NCI-H446 treated with DMSO at 0.1 percent for 48 hours (cell line): ENCODE measurements at places on chromosomes 7 and 10.

DNA sequence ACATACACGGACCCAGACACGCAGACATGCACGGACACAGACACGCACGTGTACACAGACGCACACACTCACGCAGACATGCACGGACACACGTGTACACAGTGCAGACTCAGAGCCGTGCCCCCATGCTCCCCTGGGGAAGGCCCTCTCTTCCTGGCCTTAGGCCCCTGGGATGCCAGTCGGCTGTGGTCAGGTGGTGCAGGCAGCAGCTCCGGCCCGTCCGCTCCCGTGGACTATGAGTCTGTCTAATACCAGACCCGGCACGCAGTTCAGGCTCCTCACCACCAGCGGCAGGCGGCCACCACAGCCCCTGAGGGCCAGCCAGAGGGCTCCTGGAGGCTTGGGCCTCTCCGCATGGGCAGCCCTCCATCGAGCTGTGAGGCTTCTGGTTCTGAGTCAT, 52.0 kb upstream of the NKX6-2 start:
- no peak for DNase-seq

DNA sequence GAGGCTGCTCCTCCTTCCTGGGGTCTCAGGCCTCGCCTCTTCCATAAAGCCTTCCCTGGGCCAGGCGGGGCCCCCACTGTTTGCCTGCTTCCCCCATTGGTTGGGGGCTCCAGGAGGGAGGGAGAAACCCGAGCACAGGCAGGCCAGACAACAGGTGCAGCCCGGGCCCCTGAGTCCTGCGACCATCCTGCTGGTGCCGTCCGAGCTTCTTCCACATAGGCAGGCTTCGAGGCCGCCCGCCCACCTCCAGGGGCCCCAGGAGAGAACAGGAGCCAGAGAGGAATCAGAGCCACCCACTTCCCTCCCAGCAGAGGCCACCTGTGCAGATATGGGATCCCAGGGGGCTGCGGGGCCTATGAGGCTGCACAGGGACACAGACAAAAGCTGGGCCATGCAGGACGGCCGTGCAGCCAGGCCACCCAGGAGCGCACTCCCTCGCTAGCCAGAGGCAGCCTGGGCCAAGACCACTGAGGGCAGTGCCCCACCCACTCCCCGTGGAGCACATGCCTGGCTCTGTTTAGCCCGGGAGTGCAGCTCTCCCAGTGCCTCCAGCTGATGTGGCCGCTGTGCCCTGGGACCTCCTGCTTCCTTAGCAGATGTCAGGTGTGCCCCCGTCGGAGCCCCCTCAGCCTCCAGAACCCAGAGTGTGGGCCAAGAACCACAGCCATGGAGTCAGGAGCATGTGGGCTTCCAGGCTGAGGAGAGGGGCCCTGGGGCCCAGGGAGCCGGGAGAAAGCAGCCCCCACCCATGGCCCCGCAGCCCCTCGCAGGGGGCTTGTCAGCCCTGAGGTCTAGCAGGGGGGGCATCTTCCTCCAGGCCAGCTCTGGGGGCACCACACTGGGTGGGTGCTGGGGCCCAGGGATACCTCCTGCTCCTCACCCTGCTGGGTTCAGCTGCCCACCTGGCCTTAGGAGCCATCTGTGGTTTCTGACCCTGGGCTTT, 59.9 kb upstream of the INPP5A start:
- DNase-seq = no peak

- no peak for DNase-seq
These were observed 46.4 kb downstream of the KIAA1217 start for GRCh38 chr10:24255115-24255880.

- DNase-seq = no peak
These were observed 195.2 kb downstream of the MDFIC start for GRCh38 chr7:115116773-115117715.

GRCh38 chr10:72292223-72292691, 18.5 kb downstream of the DDIT4 start:
- DNase-seq = no peak

DNA sequence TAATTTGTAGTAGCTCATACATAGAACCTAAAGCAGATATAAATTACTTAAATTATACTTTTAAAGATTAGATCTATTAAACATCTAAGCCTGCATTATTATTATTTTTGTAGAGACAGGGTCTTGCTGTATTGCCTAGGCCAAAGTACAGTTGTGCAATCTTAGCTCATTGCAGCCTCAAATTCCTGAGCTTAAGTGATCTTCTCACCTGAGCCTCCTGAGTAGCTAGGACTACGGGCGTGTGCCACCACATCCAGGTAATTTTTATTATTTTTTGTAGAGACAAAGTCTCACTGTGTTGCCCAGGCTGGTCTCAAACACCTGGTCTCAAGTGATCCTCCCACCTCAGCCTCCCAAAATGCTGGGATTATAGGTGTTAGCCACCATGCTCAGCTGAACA, 46.7 kb downstream of the RALA start:
- DNase-seq = no peak

GRCh38 chr10:80373502-80373901, 16.9 kb downstream of the DYDC2 start:
- DNase-seq = no peak

DNA sequence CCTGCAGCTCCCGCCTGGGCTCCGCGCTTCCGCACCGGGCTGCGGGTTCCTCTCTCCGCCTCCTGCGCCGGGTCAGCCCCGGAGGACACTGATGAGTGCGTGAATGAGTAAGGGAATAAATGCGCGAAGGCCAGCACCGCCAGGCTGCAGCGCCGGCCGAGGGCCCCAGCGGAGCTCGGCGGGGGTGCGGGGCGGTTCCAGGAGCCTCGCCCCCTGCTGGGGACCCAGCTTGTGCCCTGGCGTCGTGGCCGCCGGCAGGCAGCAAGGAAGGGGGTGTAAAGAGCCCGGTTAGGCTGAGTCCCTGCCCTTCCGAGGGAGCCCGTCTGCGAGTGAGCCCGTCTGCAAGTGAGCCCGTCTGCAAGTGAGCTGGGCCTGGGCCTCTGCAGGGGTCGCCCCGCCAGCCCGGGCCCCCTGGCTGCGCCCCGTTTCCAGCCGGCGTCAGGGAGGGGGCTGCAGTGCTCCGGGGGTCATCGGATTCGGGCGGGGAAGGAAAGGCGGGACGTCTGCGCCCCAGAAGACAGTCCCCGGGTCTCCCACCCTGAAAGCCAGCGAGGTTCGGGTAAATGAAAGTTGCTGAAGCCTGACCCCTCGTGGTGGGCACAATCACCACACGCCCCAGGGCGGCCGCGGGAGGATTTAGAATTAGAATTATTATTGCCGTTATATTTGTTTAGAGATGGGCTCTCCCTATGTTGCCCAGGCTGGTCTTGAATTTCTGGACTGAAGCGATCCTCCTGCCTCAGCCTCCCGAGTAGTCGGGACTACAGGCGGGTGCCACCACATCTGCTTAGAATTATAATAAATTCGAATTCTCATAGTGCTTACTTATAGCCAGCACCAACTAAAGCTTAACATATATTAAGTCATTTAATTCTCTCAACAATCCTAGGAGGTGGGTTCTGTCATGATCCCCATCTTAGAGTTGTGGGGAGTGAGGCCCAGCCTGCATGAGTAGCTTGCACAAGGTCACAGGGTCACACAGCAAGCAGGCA, 8.6 kb upstream of the CRYGN start:
- no peak for DNase-seq

- no peak for DNase-seq
These were observed 225.2 kb downstream of the MAD1L1 start for GRCh38 chr7:2007551-2007950.

DNA sequence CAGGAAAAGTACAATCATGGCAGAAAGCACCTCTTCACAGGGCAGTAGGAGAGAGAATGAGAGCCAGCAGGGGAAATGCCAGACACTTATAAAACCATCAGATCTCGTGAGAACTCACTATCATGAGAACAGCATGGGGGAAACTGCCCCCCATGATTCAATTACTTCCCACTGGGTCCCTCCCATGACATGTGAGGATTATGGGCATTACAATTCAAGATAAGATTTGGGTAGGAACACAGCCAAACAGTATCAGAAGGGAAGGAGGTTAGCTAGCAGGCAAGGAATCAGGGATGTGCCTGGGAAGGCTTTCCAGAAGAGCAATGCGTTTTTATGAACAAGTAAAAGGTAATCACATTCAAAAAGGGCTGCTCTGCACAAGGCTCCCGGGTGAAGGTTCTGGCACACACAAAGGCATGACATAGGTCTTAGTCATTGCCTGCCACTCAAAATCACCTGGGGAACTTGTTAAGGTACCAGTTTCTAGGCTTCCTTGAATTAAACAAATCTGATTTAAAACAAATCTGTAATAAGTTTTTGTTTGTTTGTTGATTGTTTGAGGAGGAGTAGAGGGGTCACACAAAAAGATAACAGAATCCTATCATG, 40.9 kb downstream of the BMPER start:
- DNase-seq = no peak

GRCh38 chr10:77560471-77560870, 77.1 kb downstream of the KCNMA1 start:
- no peak for DNase-seq

GRCh38 chr10:102268375-102268888, 23.1 kb downstream of the GBF1 start:
- peak; percentile 4 for DNase-seq

DNA sequence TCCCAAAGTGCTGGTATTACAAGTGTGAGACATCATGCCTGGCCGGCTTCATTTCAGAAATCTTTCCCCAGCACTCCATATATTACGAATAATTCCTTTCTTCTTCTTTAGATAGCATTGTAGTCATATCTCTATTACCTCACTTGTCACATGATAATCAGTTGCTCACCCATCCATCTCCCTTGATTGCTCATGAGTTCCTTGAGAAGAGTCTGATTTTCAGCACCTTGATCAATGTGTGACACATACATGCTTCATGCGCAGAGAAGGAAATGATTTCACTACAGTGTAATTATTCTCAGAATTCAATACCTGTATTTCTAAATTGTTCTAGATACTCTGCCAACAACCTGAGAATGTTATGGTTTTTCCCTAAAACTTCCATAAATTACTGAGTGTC, 26.7 kb upstream of the GGCT start:
- no peak for DNase-seq

DNA sequence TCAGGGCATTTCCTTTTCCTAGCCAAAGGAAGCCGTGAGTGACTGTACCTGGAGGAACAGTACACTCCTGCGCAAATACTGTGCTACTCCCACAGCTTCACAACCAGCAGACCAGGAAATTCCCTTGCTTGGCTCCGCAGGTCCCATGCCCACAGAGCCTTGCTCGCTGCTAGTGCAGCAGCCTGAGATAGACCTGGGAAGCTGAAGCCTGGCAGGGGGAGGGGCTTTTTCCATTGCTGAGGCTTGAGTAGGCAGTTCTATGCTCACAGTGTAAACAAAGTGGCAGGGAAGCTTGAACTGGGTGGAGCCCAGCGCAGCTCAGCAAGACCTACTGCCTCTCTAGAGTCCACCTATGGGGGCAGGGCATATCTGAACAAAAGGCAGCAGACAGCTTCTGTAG, 291.2 kb downstream of the HGF start:
- no peak for DNase-seq

DNA sequence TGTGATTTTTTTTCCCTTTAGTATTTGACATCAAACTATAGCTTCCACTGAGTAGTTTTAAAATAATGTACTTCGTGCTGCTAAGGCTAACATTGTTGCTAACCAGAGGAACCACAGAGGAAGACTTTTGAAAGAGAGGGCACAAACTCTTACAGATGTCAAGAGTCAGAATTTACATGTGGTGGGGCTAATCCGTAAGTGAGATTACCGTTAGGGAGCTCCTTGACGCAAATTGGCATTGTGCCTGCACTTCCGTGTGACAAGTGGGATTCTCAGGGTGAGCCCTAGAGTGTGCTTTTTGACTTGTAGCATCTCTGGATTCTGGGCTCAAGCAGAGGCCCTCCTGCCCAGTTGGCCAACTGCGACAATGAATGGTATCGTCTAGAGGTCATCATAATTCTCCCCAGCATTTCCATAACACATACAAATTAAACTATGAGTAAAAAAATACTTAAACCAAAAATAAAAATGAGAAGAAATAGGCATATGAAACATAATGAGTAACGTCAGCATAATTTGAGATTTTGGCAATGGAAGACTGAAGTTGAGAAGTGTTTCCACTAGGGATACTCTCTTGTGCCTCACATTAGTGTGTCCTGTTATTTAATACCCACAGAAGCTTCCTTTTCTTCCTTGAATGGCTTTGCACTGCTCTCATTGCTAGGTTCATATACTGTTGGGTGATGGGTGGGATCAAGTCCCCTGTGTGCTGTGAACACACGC, 164.0 kb downstream of the SDK1 start:
- DNase-seq = no peak

DNA sequence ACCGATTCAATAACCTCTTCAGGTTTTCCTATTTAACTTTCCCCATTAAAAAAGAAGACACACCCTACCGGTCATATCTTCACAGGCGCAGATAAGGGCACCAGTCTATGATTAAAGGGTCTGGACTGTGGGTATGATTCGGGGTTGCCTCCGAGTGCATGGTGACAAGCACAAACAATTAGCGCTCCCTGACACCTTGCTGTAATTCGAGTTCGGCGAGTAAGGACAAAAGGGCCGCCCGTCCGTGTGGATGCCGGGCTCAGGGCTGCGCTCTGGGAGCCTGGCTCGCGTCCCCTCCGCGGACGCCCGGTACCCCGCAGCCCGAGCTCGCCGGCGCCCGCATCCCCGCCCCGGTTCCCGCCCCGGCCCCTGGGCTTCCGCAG, 111.9 kb upstream of the RHEB start:
- DNase-seq = no peak

DNA sequence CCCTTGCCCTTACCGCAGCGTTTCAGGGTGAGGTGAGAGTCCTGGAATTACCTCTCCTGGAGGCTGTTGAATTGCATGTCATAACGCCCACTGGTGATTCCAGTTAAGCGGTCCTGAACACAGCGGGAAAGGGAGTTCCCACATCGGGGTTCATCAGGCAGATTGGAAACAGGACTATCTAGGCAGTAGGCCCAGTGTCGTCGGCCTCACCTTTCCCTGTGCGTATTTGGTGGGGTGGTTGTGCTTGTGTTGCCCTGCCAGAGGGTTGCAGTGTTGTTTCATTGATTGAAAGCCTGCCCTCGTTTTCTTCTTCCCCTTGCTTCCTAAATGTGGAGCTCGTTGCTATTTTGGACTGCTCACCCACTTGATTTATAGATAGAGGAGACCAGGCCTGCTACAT, 10.6 kb upstream of the SUN1 start:
- no peak for DNase-seq

- no peak for DNase-seq
These were observed 56.1 kb downstream of the COBL start for GRCh38 chr7:51260516-51260915.

DNA sequence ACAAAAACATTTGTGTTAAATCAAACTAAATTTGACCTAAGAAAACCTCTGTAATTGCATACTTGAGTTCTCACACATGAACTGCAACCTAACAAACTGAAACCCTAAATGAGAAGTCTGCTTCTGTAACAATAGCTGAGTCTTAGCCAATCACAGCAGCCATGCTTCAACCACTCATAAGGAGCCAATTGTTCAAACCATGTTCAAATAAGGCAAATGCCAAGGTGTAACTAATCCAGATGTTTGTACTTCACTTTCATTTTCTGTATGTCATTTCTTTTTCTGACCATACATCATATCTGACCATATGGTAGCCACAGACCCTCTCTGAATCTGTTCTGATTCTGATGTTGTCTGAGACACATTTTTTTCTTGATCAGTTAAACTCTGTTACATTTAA, 47.5 kb upstream of the ANTXRL start:
- no peak for DNase-seq
